ENCODE measurements at places on chromosomes 1 and 21.
A peak's percentile ranks its signal among the peaks of the same experiment; 100 is the strongest.

- DNase-seq = no peak
Measured at GRCh38 chr21:45366476-45366875, 38.5 kb upstream of the COL18A1 start.

DNA sequence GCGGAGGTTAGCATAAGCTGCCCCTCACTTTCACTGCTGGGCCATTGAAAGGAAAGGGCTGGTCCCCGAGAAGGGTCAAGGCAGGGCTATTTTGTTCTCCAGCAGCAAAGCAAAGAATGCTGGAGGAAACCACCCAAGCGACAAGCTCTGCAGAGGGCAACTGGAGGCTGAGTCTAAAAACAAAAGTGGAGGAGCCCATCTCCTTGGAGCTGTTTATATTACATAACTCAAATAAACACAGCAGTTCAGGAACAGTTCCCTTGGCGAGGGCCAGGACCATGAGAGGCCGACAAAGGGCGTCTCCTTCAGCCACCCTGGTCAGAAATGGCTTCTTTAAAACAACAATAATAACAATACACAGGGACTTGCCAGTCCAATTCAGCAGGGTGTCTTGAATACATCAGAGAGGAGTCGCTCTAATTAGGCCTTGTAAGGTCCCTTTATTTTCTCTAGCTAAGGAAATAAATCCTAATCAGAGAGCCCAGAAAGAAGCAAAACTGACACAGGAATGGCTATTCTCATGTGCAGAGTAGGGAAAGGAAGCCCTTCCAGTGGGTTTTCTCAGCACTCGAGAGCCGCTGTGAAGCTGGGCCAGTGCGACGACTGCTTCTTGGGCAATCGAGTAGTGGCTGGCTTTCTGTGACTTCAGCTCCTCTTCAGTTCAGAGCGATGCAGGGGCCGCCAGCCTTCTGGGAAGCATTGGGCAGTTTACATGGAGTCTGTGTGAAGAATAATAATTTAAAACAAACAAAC is 57.0 kb upstream of the TARBP1 start:
- DNase-seq = no peak

- DNase-seq = no peak
Measured at GRCh38 chr1:207072233-207072632, 16.4 kb upstream of the C4BPB start.

- DNase-seq = no peak
Measured at GRCh38 chr1:230084408-230085177, 17.6 kb downstream of the GALNT2 start.

DNA sequence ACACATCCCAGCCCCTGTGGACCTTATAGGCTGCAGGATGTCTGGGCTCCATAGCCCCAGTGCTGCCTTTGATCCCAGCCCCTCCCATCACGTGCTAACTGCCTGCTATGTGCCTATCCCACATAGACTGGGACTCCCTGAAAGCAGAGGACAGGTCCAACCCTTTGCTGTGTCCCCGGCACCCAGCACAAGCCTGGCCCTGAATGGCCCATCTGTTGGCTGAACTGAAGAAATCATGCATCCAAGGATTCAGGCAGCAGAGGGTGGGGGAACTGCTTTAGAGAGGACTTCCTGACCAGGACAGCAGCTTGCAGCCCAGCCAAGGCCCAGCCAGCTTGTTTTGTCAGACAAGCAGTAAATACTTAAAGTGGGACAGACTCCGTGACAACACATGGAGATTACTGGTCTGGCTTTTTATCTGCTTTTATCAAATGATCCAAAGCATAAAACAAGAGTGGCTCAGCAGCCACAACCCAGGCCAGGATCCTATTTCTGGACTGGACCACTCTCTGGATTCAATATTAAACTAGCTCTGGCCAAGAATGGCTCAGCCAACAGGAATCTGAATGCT is 69.3 kb downstream of the GLIS1 start:
- no peak for DNase-seq

- DNase-seq = peak; percentile 72
Measured at GRCh38 chr1:201538612-201539551, at the start of gene NAV1. Gene NAV1, plus strand, starts transcription at chr1:201539127. Its CDS starts 83,758 bp downstream, at chr1:201622885.

- no peak for DNase-seq
Measured at GRCh38 chr1:3352299-3352951, 102.0 kb upstream of the ARHGEF16 start.

Data from hypothalamus (tissue), 51 donors.